ENCODE measurements at places on chromosomes 11 and 22.

- DNase-seq: no peak
Measured at GRCh38 chr11:122645847-122646246, 9.7 kb upstream of the UBASH3B start.

DNA sequence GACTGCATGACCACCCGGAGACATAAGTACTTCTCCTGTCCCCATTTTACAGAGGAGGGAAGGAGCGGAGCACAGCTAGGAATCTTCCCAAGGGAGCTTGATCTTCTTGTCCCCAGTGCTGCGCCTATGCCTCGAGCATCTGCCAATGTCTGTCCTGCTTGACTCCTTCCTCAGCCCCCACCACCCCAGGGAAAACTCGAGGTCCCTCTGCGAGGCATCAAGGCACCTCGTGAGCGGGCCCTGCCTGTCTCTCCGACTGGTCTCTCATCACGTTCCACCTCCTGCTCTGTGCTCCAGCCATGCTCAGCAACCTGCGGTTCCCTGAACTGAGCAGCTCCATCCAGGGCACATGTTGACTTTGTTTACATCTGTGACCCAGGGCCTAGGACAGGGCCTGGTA lies 2.5 kb downstream of the NCF4 start:
- DNase-seq: no peak

GRCh38 chr11:23536907-23537306 lies 676.6 kb upstream of the CCDC179 start:
- no peak for DNase-seq

DNA sequence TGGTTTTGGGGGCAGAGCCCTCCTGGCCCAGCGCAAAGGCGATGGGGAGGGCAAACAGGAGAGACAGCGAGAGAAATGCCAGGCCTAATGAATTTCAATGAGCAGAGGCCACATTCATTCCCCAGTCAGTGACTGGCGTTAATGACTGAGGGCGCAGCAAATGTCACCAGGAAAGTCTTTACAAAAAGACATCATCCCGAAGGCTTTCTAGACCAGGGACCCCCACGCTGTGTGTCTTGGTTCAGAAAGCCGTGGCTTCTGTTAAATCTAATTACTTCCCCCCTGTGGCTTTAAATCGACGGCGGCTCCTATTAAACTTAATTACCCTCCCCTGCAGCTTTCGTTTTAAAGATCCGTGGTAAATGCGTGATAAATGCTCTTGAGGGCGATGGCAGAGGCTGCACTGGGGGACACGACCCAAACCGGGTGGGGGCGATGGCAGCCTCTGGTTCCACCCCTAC lies 1.6 kb upstream of the FGF19 start:
- no peak for DNase-seq
